ENCODE measurements at places on chromosomes 2 and 18.

- H3K4me3 ChIP-seq = no peak overlapping the region
- no peaks in the 10 kb centered on the region for H3K4me1 ChIP-seq
- H3K27me3 ChIP-seq = peaks cover 14% of the 10 kb centered on the region
- H3K27ac ChIP-seq = no peak overlapping the region
Measured at GRCh38 chr2:199596549-199596948, 138.8 kb upstream of the SATB2 start.

- H3K27ac ChIP-seq = no peak overlapping the region
- H3K4me1 ChIP-seq = no peaks in the 10 kb centered on the region
- H3K36me3 ChIP-seq = no peaks in the 10 kb centered on the region
- DNase-seq = no peak
Measured at GRCh38 chr18:61203151-61203550, 130.1 kb upstream of the CDH20 start.

DNA sequence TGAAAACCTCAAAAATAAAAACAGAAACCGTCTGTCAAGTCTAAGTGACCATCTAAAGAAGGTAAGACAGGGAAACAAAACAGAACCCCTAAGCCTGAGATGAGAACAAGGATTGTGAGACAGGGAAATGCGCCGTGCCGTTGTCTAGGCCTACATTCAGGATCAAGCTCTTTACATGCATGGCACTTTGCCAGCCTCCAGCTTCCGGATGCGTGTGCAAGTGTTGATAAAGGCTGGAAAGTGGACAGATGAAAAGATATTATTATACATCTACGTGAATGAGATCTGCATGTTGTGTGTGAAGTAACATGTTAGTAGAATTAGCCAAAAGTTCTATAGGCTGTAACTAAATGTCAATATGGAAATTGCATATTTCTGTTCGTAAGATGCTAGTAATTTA, 28.6 kb upstream of the TMEM87B start:
- H3K27ac ChIP-seq = no peak overlapping the region
- no peaks in the 10 kb centered on the region for H3K4me1 ChIP-seq
- H3K27me3 ChIP-seq = no peaks in the 10 kb centered on the region

DNA sequence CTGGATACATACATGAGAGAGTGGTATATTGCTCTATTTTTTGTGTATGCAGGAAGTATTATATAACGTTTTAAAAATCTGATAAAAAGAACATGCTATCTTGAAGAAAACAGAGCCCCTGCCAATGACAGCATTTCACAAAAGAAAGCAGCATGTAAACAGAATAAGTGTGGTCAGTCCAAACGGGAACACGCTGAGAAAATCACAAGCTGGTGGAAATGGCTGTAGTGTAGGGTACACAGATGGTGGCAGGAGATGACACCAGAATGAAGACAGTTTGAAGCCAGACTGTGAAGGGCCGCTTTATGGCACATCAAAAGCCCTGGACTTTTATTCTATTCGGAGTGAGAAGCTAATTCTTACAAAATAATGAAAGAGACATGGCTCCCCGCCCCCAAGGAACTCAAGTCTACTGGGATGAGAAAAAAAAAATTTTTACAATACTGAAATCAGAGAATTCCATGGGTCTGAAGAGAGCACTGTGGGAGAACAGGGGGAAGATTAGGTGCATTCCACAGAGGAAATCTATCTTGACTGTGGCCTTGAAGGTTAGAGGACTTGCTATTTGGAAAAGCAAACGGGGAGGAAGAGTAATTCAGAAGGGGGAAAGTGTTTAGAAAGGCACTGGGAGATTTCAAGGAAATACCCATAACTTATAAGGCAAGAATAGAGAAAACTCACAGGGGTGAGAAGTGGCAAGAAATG, 217.7 kb upstream of the SMAD7 start:
- H3K27me3 ChIP-seq = no peaks in the 10 kb centered on the region
- DNase-seq = no peak
- H3K27ac ChIP-seq = peak overlapping the region; percentile 26
- peaks cover 35% of the 10 kb centered on the region for H3K36me3 ChIP-seq

- no peak for DNase-seq
- no peaks in the 10 kb centered on the region for H3K36me3 ChIP-seq
- H3K27ac ChIP-seq = no peak overlapping the region
- H3K27me3 ChIP-seq = no peaks in the 10 kb centered on the region
- H3K4me1 ChIP-seq = no peaks in the 10 kb centered on the region
Measured at GRCh38 chr2:146634230-146635097, 1210.4 kb upstream of the ACVR2A start.

- no peaks in the 10 kb centered on the region for H3K27me3 ChIP-seq
- no peak for DNase-seq
- H3K27ac ChIP-seq = no peak overlapping the region
- H3K4me1 ChIP-seq = no peaks in the 10 kb centered on the region
Measured at GRCh38 chr2:107136733-107137132, 250.8 kb upstream of the ST6GAL2 start.

- no peaks in the 10 kb centered on the region for H3K27me3 ChIP-seq
- no peak for DNase-seq
- H3K36me3 ChIP-seq = no peaks in the 10 kb centered on the region
- no peak overlapping the region for H3K27ac ChIP-seq
- H3K4me1 ChIP-seq = peaks cover 20% of the 10 kb centered on the region
- H3K4me3 ChIP-seq = no peak overlapping the region
Measured at GRCh38 chr18:74388227-74388626, 68.9 kb downstream of the DIPK1C start.

DNA sequence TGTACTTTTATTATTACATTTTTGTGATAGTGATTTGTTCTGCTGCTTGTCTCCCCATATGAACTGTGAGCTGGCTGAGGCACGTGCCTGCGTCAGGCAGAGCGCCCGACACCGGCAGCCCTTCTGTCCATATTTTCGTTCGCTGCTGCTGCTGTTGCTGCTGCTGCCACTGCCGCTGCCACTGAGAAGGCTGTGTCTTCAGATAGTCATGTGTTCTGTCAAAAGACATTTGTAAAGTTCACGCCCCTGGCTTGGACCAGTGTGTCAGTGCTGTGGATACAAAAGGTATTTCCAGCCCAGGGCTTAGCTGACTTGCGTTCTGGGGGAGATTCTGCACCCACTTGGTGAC, 47.0 kb downstream of the TWIST2 start:
- H3K4me3 ChIP-seq = no peak overlapping the region
- peaks cover 10% of the 10 kb centered on the region for H3K27me3 ChIP-seq
- no peaks in the 10 kb centered on the region for H3K36me3 ChIP-seq
- H3K27ac ChIP-seq = no peak overlapping the region
- no peak for DNase-seq

GRCh38 chr2:156456616-156457015, 20.4 kb downstream of the GPD2 start:
- no peak overlapping the region for H3K27ac ChIP-seq
- no peaks in the 10 kb centered on the region for H3K27me3 ChIP-seq
- peaks cover 7% of the 10 kb centered on the region for H3K36me3 ChIP-seq
- no peak overlapping the region for H3K4me3 ChIP-seq
- DNase-seq = no peak

GRCh38 chr2:115290478-115290877, 848.0 kb downstream of the DPP10 start:
- DNase-seq = no peak
- no peak overlapping the region for H3K4me3 ChIP-seq
- H3K27ac ChIP-seq = no peak overlapping the region

DNA sequence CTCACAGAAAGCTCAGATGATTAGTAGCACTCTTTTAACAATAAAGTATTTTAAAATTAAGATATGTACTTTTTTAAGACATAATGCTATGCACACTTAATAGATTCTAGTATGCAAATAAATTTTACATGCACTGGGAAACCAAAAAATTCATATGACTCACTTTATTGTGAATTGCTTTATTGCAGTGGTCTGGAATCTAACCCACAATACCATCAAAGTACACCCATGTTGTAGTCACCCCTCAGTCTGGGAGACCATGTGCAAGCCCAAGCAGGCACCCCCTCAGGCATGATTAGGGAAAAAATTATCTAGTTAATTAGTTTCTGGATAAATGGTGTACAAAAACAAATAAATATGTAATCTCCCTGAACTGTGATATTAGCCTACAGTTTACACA, 649.0 kb upstream of the HS6ST1 start:
- no peaks in the 10 kb centered on the region for H3K36me3 ChIP-seq
- H3K4me1 ChIP-seq = peaks cover 5% of the 10 kb centered on the region
- H3K27ac ChIP-seq = no peak overlapping the region
- no peak overlapping the region for H3K4me3 ChIP-seq
- no peak for DNase-seq

DNA sequence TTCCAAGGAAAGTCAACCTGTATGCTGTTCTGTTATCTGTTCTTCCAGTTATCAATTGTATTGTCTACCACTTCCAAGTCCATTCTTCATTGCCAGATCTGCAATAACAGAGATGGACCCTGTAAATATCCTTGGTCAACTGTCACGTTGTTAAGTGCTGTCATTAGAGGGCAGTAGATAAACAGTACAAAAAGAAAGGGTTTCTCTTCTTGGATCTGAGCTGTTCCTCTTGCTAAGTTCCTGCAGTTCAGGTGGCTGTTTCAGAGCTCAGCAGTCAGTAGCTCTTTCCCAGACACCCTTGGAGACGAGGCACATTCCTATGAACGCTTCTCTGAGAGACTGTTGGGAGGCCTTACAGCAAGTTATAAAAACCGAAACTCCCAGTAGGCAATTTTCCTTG, 957.1 kb upstream of the CHAC2 start:
- no peak overlapping the region for H3K4me3 ChIP-seq
- no peak overlapping the region for H3K27ac ChIP-seq
- H3K27me3 ChIP-seq = no peaks in the 10 kb centered on the region

DNA sequence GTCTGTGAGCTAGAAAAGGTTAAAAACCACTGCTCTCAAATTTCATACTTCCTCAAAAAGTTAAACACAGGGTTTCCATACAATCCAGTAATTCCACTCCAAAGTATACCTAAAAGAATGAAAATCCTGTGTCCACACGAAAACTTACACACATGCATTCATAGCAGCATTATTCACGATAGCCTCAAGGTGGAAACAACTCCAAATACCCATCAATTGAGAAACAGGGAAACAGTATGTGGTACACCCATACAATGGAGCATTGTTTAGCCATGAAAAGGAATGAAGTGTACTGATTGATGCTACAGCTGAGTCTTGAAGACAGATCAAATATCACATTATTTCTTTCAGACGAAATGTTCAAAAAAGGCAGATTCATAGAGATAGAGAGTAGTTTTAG, 36.7 kb downstream of the UXS1 start:
- H3K36me3 ChIP-seq = peaks cover 95% of the 10 kb centered on the region
- peaks cover 80% of the 10 kb centered on the region for H3K4me1 ChIP-seq

DNA sequence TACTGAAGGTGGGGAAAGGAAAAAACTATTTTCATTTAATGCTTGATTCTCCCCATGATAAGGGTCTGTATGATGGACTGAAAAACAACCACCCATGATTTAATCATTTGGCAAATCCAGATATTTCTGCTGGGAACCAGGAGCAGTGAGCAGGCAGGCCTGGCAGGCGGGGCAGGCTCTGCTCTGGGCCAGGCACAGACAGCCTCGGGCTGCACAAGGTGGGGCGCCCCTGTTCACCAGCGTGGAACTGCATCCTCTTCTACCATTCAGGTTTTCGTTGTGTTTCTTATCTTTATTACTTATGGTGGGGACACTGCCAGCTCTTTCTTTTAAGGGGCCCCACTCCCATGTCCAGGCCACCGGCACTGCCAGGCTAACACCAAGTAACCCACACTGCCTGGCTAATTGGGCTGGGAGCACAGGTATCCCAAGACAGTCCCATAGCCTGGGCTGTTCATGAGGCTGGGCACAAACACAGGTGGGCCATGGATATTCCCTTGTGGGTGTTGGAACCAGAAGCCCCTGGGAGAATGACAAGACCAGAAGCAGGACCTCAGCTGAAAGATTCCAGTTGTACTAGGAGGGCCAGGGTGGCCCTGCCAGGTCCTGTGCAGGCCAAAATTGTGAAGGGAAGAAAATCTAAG, 57.1 kb upstream of the RALBP1 start:
- H3K27ac ChIP-seq = no peak overlapping the region
- no peak overlapping the region for H3K4me3 ChIP-seq
- no peak for DNase-seq
- no peaks in the 10 kb centered on the region for H3K36me3 ChIP-seq

DNA sequence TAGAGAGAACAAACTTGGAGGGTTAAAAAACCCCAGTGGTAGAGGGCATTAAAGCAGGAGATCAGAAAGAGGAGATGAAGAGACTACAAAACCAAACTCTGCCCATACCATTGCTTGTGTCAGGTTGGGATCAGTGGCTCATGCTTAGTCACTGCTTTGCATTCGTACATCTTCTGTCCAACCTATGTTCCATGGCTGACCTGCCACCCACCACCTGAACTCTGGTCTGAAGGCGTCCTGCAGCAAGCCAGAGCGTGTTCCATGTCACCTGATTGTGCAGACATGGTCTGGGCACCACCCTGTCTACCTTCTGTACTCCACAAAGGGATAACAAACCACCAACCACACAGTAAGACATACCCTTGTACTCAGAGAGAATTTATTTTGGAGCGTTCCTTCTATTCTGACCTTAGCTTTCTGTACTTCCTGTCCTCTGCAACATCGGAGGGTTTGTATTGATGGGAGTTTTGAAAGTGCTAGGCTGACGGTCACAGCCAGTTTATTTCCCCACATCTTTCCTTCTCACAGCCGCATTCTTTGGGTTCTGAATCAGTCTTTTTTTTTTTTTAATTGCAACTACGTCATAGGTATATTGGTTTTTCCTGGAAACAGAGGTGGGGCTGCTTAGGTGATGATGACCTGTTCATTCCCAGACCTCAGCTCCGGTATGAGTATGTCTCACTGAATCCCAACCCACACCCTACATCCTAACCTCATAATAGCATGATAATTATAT, 88.3 kb downstream of the SOWAHC start:
- no peak for DNase-seq
- peaks cover 38% of the 10 kb centered on the region for H3K27me3 ChIP-seq
- no peaks in the 10 kb centered on the region for H3K36me3 ChIP-seq

DNA sequence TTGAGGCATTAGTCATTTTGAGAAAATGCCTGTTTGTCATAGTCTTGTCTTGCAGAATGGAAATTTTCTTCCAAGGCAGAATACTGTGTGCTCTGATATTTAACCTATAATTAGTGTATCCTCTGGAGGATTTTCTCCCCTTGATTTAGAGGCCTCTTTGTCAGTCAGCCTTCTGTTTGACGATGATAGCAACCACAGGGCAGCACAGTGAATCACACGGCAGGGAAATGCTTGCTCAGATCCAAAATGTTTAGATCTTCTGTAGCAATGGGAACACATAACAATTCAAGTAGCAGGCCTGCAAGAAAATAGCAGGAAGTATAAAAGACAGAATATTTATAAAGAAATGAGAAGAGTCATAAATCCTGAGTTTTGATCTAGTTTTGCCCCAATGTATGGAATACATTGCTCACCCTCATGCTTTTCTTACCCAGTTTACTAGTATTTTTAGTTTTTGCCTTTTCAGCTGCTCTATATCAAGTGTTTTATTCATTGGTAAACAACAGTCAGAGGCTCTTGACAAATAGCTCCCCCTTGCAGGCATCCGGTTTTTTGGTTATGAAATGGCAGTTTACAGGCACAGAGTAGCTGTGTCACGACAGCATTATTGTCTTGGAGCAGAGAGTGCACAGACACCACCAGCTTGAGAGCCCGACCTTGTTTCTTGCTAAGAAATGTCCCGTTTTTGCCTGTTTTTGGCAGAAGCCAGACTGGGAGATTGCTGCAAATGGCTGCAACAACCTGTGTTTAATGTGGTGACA, 185.1 kb downstream of the MYO3B start:
- peak overlapping the region; percentile 30 for H3K4me3 ChIP-seq
- peaks cover 47% of the 10 kb centered on the region for H3K27me3 ChIP-seq
- peak overlapping the region; percentile 95 for H3K27ac ChIP-seq
- H3K36me3 ChIP-seq = no peaks in the 10 kb centered on the region
